ENCODE measurements at places on chromosomes 5 and 9.

GRCh38 chr5:75349663-75350062 lies 12.6 kb downstream of the HMGCR start:
- no peak for DNase-seq

DNA sequence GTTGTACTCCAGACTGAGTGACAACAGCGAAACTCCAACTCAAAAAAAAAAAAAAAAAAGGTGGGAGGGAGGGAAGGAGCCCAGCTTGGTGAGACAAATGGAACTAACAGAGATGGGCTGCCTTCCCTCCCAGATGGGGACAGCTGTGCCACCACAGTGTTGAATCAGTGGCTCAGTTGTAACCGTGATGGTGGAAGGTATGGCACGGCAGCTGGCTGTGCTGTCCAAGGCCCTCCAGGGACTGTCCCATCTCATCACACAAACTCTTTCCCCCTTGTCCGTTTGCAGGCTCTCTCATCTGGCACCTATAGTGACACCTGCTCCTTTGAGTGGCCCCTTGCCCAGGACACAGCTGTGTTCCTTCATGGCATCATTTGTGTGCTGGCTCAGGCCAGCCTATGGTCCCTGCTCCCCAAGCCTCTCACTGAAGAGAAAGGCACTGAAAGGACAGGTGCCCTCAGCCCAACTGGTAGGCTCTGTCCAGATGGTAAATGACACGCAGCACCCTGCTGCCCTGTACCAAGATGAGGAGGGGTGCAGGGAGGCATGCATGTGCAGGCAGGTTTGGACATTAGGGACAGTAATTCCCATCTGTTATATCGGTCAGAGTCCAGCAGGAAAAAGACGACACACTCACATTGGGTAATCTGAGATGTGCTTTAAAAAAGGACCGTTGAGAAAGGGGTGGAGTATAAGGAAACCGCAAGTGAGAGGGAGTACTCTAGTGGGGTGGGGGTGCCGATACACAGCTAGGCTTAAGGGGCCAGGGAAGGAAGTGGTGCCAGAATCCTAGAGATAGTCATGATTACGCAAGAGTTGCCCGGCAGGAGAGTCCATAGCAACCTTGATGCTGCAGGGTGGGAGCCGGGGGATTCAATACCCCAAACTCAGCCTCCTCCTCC lies 4.3 kb downstream of the SMIM33 start:
- DNase-seq, result no peak

DNA sequence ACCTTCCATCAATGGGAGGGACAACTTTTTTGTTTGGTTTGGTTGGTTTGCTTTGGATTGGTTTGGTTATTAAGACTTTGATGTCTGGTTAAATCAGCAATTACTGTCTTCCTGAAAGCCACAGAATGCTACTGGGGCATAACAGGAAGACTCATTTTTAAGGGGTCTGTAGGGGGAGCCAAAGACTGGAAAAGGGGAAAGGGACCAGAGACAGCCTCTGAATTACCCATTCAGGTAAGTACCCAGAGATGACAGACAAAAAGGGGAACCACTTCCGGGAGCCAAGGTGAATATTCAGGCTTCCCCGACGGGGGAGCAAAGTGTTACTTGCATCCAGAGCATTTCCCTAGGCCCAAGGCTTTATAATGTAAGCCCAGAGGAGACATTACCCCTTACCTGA lies 4.6 kb upstream of the FEM1C start:
- no peak for DNase-seq

GRCh38 chr5:134846641-134846960 lies 833 bp downstream of the C5orf24 start:
- DNase-seq, result no peak

- DNase-seq, result no peak
Measured at GRCh38 chr5:141485321-141486055, 658 bp downstream of the PCDHGC4 start.

DNA sequence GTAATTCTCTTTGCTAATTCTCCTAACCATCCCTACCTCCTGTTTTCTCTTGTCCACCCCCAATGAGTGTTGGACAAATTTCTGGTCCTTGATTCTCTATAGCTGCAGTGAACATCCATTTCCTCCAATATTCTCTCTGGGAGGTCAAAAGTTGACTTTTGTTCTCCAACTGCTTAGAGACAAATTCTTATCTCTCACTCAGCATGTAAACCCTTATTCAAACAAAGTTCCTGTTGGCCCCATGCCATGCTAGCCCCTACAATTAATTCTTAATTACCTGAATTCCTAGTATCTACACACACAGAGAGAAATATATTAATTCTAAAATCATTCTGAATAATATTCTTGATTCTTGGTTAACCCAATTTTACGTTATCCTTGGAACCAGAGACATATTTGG lies 472.9 kb upstream of the ACTBL2 start:
- DNase-seq, result no peak

- no peak for DNase-seq
Measured at GRCh38 chr9:111662576-111663300, 1.3 kb downstream of the GNG10 start.

DNA sequence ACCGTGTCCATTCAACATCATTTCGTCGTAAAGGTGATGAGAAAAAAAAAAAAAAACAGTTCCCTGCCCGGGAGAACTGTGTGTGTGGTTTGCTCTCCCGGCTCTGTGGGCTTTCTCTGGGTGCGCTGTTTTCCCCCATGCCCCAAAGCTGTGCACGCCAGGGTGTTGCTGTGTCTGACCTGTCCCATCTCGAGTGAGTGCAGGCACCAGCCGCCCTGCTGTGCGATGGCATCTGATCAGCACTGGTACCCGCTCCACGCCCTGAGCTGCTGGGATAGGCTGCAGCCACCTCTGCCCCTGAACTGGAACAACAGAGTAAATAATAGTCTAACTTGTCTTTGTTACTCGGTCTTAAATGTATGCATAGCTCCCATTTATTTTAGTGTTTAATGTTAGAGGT lies 33.3 kb downstream of the CEP72 start:
- DNase-seq, result no peak

DNA sequence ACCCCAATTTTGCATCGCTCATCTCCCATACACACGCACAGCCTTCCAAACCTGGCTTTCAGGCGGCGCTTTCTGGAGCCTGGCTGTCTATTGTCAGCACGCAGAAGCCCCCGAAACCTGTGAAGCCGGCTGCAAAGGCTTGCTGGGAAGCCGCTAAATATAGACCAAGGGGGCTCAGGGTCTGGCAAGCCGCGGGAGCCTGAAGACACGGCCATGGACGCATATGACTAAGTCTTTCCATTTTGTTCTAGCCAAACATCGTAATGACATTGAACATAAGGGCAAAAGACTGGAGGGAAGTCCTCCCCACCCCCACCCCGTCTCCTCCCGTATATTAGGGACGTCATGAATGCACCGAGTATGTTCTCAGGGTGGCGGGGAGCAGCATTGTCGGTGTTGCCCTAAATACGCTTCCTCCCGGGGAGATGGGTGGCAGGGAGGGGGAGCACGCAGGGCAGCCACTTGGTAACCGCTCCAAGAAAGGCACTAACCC lies 1.1 kb downstream of the CTNND2 start:
- no peak for DNase-seq

GRCh38 chr5:143226872-143227271 lies 176.6 kb downstream of the NR3C1 start:
- DNase-seq, result no peak

GRCh38 chr5:147532156-147532555 lies 22.3 kb upstream of the DPYSL3 start:
- no peak for DNase-seq

DNA sequence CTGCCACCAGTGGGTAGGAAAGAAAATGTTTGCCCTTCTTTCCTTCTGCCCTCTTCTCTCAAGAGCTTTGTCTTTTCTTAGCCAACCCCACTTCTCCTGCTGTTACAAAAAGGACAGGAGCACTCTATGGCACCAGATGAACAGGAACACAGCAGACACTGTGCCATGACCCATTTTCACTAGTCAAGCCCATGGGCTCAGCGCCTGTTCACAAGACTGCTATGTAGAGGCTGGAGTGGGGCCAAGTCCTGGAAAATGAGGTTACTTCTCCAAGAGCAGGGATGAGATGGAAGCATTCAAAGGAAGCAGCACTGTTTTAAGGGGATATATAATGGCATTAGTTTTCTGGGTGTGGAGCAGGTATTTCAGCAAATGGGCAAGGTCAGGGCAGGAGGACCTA lies 46.8 kb upstream of the GRAMD2B start:
- no peak for DNase-seq

GRCh38 chr5:103598997-103599566 lies 36.5 kb upstream of the NUDT12 start:
- DNase-seq, result no peak

DNA sequence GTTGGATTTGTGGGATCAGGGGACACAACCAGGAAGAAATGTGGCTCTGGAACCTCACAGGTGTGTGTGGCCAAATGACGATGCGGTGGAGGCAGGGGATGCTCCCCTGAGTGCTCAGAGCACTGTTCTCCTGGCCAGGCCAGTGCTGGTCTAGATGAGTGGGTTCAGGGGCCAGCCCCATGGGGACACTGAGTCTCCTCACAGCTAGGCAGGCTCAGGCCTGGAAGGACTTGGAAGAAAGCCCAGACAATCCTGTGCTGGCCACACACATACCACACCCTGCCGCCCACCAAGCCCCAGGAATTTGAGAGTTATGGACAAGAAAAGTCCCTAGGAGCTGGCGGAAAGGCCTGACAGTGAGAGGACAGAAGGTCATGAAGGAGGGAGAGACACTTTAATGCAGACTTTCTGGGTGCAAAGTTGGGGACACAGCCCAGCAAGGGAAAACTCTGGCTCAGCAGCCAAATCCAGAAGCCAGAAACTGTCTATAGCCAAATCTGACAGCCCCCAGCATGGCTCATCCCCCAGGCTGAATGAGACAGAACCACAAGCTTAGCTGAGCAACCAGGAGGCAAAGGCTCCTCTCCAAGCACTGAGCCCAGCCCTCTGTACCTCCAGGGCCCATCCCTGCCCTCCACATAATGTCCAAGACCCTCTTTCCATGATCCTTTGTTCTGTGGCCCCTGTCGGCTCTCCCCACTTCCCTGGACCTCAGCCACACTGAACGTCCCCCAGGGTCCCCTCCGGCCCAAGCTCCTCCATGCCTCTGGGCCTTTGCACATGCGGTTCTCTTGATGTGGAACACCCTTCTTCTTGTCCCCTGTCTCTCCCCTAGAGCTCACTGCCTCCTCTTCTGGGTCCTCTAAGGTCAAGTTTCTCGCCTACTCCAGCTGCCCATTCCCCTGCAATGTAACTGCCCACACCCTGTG lies 22.4 kb downstream of the LHX6 start:
- no peak for DNase-seq

GRCh38 chr5:56496581-56497063 lies 263.5 kb upstream of the ANKRD55 start:
- DNase-seq, result no peak
